Osteoblast (primary cell): ENCODE measurements at places on chromosomes 3 and 15. TPM values are rescaled to one million over a fixed set of nuclear protein-coding genes. Genes with fewer than 3 reads are reported as not detected.

DNA sequence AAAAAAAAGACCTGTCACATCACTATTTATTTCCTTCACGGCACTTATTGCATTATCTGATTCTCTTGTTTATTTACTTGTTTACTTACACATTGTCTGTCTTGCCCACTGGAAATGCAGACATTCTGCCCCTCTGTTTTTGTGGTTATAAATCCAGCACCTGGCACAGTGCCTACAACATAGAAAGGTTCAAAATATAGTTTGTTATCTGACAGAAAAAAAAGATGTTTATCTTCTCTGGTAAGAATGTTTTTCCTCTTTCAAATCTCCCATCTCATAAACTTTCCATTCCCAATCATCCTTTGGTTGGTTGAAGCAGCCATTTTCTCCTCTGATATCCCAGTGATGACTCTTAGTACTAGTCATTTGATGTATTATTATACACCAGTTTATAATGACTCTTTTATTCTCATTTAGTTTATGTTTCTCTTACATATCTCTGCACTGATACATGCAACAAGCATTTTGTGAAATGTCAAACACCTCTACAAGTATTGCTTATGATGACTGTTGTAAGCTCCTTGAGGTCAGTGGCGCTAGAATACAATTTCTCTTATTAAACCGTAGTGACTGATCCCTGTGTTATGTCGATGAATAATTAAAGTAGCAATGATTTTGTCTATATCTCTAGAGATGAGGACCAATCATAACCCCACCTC lies 398.4 kb upstream of the TBL1XR1 start:
- DNase-seq, result no peak

- no peak for DNase-seq
Measured at GRCh38 chr15:86595741-86596140, 516.1 kb downstream of the AGBL1 start.

GRCh38 chr3:143206955-143207337 lies 87.4 kb downstream of the CHST2 start:
- DNase-seq, result no peak

The GOLGA8M gene
- total RNA-seq, result under 0.01 and 0.29 TPM in 2 replicates

The SLC6A20 gene
- total RNA-seq, result not detected in 2 replicates

The TRIM71 gene
- total RNA-seq, result not detected in 2 replicates
